ENCODE measurements at places on chromosomes 3 and 15.

DNA sequence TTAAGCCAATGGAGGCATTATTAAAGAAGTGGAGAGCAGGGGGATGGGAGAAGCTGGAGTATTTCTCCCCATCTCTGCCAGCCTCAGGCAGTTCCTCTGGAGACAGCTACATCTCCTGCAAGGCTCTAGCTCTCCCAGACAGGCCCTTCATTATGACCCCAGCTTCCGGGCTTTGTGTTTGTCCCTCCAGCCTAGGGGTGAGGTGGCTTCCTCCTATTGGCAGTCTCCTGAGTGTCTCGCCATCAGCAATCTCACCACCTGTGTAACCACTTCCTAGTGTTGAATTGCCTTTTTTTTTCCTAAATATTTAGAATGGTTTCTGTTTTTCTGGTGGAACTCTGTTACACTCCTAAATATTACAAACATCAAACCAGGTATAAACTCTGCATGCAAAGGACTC lies 122.3 kb downstream of the FAM174B start:
- DNase-seq = no peak

GRCh38 chr15:68807249-68807648 lies 13.4 kb downstream of the ANP32A start:
- no peak for DNase-seq

DNA sequence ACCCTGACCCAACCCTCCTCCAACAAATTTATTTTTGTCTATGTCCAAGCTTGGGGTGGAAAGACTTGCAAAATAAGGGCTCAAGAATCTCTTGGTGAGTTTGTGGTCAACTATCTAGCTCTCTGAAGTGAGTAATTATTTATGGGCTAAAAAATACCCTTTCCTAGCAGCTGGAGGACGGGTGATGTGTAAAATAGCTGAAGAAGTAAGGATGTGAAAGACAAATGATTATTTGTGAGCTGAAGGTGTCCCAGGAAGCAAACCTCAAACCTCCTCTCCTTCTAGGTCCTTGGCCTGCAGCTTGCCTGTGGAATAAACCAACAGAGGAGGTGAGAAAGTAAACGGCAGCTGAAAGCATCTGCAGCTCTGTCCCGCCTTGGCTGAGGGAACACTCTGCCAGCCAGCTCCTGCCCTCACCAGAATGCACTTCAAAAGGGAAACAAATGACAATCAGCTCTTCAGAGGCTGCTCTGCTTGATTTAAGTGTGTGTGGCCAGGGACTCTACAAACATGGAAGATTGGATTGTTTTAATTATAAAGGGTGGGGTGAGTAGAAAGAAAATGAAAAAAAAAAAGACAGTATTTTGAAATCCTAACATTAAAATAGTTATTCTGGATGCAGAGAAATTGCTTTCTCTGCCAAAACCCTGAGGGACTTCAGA lies 60.3 kb downstream of the TM4SF4 start:
- no peak for DNase-seq

- DNase-seq = no peak
These were observed 46.8 kb downstream of the CHDH start for GRCh38 chr3:53799338-53799865.

DNA sequence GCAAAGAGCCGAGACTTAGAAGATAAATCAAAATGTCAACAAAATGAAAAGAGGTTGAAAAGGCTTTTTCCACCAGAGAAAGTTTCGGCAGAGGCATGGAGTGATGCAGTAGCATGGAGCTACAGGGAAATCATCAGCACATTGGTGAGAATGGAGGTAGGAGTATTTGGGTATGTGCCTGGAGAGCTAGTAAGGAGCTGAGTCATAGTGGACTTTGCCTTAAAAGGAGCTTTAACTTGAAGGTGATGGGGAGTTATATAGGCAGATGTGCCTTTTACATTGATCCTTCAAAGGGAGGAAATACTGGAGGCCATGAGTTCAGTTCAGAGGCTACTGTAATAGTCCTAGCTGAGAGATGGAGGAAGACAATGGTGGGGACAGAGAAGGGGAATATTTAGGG lies 44.3 kb downstream of the IL5RA start:
- no peak for DNase-seq

DNA sequence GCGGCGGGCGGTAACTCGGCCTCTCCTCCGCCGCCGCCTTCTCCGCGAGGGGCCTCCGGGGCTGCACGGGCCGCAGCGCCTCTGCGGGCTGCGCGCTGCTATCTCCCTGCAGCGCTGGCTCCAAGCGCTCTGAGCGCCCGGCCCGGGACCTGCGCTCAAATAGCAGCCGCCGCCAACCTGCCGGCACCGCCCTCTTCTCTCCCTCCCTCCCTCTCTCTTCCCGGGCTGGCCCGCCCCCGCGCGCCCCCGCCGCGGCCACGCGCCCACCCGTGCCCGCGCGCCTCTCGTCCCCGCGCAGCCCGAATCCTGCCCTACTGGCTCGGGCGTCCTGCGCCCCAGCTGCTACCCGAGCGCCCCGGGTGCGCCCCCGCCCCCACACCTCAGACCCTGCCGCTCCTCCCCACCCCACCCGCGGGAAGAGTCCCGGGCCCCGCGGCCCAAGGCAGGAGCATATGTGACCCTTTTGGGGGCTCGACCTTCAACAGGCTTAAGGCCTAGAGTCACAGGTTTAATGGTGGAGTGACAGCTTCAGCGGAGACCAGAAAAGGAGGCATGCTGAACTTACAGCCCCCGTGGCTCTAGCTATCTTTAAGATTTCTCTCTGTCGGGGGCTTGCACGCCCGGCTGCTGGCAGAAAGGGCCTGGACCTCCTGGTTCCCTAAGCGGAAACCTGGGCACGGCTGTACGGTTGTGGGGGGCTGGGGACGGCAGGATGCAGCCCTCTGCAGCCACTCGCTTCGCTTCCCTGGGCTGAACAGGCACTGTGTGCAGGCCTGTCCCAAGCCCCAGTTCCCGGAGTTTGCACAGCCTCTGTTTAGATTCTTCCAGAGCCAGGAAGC lies at the start of gene CACNA2D2:
Gene CACNA2D2 (minus strand): TSS at position 131 of the 839 bp plus-strand sequence. CDS start 211 bp downstream, outside the sequence.
- DNase-seq = peak; percentile 67
